Fibroblast of skin of left biceps (primary cell): ENCODE measurements at places on chromosomes 7 and 10.

DNA sequence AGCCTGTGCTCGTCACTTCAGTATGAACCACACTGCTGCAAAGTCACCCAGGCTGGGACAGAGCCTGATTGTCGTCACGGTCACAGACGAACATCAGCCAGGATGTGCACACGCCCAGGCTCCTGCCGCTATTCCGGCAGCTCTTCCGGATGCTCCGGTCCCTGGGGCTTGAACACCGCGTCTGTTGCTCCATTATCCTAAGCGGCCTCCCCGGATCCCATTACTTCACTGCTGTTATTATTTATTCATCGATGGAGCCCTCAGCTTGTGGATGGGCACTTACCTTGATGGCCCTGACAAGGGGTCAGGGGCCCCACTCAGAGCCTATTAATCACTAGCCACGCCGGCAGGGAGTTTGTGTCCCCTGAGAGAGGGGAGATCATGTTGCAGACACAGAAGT, 120.8 kb upstream of the PCBD1 start:
- DNase-seq: no peak

- DNase-seq: no peak
Measured at GRCh38 chr7:105672801-105673200, 91.5 kb upstream of the EFCAB10 start.

DNA sequence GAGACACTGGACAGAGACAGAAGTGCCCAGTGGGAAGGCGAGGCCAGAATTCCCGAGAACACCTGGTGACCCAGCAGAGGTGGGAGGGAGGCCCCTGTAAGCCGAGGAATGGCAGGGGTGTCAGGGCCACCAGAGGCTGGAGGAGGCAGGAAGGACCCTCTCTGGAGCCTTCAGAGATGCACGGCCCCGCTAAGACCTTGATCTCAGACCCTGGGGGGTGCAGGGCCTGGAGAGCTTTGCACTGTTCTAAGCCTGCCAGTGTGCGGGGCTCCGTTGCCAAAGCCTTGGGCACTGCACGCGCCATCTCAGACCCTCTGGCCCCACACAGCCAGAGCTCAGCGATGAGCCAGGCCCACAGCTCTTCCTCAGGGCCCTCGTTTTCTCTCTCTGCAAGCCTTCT, 557.1 kb downstream of the PTPRN2 start:
- no peak for DNase-seq

- no peak for DNase-seq
Measured at GRCh38 chr7:108016841-108017775, 14.1 kb upstream of the LAMB1 start.
